MG63 (cell line): ENCODE measurements at places on chromosomes 4 and X.

DNA sequence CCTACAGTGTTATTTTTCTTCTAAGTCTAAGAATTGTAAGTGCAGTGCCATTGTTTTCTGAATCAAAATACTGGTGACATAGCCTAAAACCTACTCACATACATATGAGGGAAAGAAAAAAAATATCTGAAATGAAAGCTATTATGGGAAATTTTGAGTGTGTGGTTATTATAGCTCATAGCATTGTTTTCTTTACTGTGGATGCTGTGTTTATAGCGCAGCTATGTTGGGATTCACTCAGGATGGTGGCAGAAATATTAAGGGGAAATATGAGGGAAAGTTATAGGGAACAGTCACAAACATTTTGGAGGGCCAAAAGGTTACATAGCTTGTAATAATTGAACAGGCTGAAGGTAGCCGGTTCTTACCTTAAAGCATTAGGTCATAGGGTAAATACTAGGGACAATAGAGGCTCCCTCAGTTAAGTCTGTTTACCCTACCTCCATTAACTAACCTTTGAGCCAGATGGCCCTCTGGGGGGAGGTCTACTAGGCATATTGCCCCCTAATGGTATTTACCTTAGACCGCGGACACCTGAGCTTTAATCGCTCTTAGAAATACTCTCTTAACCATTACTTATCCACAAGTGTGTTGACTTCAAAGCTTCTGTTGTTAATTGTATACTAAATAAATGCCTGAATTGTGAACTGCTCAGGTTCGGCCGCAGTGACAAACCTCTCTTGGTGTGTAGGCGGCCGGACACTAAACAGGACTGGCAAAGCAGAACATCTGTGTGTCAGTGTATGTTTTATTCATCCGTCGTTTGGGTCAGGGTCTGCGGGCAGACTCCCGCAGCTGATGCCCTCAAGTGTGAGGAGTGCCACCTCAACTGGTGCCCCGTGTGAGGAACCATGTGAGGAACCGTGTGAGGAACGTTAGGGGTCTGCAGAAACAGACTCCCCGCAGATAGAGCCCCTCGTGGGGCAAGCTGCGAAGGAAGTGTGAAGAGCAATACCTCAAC lies 21.3 kb upstream of the SULT1B1 start:
- DNase-seq = no peak

GRCh38 chr4:141132709-141133145 lies 542 bp downstream of the RNF150 start:
- DNase-seq = peak; percentile 45

DNA sequence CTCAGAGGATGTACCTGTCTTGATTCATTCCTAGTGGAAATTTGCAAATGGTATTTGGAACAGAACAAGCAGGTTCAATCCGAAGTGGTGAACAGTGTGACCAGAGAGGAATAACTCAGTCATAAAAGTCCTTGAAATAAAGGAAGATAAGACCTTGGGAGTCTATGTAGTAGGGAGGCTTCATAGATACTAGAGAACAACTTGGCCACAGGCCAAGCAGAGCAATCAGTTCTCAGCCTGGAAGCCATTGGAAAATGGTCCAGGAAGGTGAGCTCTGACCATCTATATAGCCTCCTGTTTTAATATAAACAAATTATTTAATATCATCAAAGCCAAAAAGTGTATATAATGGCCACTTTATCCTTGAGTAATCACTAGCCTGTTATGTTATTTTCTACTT lies 11.3 kb downstream of the TXK start:
- no peak for DNase-seq

GRCh38 chr4:158802914-158803313 lies 34.1 kb downstream of the FNIP2 start:
- DNase-seq = no peak

GRCh38 chr4:11565899-11566298 lies 137.2 kb upstream of the HS3ST1 start:
- DNase-seq = no peak

GRCh38 chr4:53800741-53801140 lies 209.5 kb upstream of the LNX1 start:
- no peak for DNase-seq

- DNase-seq = no peak
Measured at GRCh38 chr4:90769251-90769650, 642.1 kb downstream of the CCSER1 start.

DNA sequence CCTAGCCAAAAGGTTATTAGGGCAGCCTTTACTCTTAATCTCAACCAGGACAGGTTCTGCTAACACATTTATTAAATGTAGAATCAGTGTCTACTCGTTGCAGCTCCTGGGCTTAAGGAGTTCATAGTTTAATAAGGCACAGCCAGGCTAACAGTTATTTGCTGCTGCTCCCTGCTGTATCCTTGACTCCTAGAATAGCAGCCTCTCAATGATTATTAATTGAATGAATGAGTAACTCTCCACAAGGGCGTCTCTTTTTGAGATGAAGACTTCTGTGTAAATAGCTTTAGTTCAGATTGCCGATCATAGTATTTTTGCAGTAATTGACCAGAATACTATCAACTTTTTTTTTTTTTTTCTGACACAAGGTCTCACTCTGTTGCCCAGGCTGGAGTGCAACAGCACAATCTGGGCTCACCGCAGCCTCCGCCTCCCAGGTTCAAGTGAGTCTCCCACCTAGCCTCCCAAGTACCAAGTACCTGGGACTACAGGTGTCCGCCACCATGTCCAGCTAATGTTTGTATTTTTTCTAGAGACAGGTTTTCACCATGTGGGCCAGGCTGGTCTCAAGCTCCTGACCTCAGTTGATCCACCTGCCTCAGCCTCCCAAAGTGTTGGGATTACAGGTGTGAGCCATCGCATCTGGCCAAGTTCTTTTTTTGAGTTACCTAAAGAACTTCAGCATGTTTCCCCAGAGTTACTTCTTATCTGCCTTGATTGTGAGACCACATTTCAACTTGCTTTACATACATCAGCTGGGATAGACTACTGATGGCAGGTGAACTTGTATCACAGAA lies 2.9 kb downstream of the UGDH start:
- DNase-seq = no peak

DNA sequence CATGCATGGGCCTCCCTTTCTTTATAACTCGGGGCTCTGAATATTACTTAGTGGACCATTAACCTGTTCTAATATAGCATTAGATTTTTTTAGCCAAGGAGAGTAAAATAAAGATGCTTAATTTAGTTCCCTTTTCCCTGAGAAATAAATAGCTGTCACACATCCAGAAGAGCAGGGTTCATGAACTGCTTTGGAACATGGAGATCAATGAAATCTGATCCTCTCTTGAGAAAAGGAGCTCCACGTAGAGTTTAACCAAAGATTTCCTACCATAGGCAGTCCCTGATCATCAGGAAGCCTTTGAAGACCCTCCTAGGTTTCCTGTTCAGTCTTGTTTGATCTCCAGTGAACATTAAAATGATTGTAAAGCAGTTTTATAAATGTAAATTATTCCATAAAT lies 8.5 kb upstream of the PCDH19 start:
- no peak for DNase-seq

DNA sequence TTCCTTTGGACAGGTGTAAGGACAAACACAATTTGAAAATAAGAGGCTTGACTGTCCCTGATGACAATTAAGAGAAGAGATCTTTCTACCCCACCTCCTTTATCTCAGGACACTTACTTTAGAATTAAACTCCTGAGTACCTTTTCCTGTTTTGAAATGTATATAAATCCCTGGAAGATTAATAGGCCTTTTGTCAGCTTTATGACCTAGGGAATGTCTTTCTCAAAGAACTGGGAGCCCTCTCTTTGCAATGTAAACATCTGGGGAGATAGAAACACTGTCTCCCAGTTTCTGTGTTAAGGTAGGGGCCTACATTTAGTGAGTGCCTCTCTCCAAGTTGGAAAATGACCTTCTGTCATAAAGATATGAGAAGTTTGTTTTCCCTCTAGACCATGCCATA lies 31.7 kb downstream of the AGA start:
- DNase-seq = no peak

DNA sequence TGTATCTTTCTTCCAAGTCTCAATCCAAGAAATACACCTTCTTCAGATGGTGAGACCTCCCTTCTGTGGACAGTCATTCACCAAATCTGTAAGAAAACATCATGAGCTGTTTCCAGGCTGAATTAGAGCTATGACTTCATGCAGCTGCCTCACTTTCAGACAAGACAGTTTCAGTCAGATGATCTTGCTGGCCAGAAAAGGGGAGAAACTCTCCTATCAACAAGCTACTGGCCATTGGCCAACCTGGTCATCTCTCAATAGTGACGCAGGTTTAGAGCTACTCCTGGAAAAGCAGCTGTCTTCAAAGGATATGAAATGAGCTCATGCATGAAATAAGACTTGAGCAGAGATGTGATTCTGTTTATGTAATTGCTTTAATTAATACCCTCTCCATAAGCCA lies 69.6 kb upstream of the NDP start:
- no peak for DNase-seq

GRCh38 chr4:7286170-7286569 lies 93.8 kb downstream of the SORCS2 start:
- DNase-seq = no peak

- no peak for DNase-seq
Measured at GRCh38 chr4:79087071-79087470, 147.8 kb upstream of the PAQR3 start.

GRCh38 chr4:184421533-184422155 lies 52.7 kb downstream of the IRF2 start:
- DNase-seq = no peak

DNA sequence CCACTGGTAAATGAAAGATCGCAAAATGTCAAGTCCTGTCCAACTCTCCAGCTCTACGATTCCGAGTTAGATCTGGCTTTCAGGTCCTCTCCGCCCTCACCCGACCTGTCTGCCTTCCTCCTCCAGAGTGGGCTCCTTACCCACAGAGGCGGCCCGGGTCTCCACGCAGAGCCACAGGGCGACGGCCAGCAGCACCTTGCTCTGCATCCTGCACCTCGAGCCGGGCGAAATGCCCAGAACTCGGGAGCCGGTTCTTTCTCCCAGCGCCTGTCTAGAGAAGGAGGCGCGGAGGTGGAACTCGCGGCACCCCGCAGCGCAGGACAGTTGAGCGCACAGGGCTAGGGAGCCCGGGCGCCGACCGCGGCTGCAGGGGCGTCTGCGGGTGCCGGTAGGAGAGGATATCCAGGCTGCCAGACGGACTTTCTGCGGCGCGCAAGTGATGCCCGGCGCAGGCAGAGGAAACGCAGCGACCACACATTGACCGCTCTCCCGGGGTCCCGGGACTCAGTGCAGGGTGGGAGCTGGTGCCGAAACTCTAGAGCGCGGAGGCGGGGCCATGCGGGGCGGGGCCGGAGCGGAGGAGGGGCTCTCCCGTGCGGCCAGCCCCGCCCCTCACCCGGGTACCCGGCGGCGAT lies at the start of gene KDR:
Gene KDR, minus strand, starts transcription at position 509 of the 635 bp plus-strand sequence. Its CDS starts 302 bp downstream, at position 207.
- peak; percentile 38 for DNase-seq

DNA sequence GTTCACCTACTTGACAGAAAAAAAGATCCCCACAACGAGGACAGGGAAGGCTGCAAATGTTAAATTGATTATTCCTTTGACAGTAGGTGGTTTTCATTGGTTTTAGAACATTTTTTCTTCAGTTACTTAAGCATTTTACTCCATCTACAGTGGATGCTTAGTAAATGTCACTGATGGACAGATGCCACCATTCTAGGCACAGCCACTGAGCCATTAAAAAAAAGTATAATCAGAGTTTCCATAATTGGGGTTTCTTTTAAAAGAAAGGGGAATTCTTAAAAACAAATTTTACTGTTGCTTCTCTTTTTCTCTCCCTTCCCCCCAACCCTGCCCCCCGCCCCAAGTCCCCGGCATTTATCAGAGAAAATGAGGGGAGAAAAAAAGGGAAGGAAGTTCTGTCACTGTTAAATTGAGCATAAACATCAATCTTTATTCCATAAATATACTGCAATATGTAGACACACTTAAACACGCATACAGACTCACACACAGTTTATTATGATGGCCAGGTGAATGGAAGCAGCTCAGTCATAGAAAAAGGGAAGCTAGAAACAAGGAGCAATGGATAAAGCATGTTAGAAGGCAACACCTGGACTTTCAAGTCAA lies 79.7 kb upstream of the PRPS2 start:
- DNase-seq = no peak

GRCh38 chr4:27861802-27862201 lies 1001.2 kb downstream of the STIM2 start:
- no peak for DNase-seq

DNA sequence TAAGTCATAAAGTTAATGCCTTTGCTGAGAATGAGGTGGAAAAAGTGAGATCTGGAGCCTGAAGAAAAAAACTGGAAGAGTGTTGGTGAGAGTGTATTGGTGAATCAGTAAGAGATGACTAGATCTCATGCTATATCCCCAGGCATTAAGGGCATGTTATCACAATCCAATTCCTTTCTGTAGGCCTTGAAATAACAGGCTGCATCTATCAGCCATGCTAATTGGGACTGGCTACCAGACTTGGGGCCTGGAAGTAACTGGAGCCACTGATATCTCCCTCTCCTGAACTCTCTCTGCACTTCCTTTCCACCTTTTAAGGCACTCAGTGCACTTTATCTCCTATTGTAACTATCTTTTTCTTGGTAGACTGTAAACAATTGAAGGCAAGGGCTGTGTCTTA lies 88.8 kb upstream of the HPRT1 start:
- DNase-seq = no peak

- peak; percentile 15 for DNase-seq
Measured at GRCh38 chrX:64394874-64395567, at the start of gene MTMR8. Gene MTMR8, minus strand, starts transcription at chrX:64395452. Its CDS starts 89 bp downstream, at chrX:64395363.

DNA sequence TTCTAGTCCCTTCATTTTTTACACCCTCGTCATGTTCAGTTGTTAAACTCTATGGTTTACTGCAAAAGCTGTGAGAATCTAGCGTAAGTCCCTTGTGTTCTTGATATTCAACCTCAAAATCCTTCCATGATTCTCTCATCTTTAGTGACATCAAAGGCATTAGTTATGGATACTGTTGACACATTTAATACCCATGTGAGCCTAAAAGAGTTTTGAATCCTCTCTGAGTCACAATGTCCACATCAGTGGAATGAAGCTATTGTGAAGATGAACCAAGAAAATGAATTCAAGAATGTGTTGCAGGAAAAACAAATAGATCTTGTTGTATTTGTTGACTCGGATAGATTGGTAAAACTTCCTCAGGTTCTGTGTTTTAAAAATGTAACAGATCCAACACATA lies 394.7 kb upstream of the ATOH1 start:
- DNase-seq = no peak

GRCh38 chr4:81491943-81492342 lies 20.2 kb upstream of the RASGEF1B start:
- DNase-seq = no peak

GRCh38 chr4:84167564-84167963 lies 331.5 kb downstream of the NKX6-1 start:
- DNase-seq = no peak

DNA sequence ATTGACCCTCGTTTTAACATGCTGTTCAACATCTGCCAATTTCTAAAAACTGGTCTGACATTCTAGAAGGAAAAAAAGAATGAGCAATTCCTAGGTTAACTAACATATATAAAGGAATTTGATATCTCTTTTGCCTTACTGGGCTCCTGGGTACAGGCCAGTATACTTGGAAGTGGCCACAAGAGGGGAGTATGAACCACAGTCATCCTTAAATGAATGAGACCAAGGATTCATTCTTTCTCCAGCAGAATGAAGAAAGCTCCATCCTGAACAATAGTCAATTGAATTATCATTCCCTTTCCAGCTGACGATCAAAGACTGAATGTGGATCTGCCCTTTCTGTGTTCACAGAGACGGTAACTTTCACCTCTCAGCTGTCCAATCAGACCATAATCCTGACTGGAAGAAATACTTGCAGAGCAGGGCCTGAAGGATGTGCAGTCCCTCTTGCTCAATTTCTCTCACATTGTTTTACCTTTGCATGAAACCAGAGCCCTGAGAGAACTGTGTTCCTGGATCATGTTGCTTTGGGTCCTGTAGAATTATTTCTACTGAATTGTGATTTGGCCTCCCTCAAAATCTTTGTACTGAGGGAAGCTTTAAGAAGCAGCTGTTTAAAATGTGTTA lies 14.8 kb upstream of the SPARCL1 start:
- peak; percentile 22 for DNase-seq
